ENCODE measurements at places on chromosomes 1 and 21.
A peak's percentile ranks its signal among the peaks of the same experiment; 100 is the strongest.

GRCh38 chr21:34992736-34993398 is 56.2 kb downstream of the RUNX1 start:
- DNase-seq, result no peak

DNA sequence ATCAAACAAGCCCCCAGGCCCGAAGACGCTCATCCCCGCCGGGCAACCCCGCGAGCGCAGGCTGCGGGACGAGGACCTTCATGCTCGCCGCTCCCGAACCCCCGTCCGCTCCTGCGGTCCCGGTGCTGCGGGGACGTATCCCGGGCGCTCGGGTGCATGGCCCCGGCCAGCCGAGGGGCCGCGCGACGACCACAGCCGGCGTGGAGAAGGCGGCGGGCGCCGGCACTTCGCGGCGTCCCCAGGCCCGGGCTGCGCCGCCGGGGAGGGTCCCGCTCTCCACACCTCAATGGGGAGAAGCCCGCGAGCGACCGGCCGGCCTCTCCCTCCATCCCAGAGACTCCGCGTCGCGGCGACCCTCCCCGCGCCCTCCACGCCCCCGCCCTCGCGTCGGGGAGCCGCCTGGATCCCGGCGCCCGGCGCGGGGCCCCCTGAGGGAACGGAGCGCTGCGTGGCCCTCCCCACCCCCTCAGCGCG is 401 bp downstream of the ERRFI1 start:
- DNase-seq, result no peak

GRCh38 chr1:207007352-207008033 is 25.1 kb downstream of the C1orf116 start:
- DNase-seq, result no peak

- DNase-seq, result peak; percentile 76
Measured at GRCh38 chr1:109490029-109490933, 3.6 kb upstream of the CYB561D1 start.

DNA sequence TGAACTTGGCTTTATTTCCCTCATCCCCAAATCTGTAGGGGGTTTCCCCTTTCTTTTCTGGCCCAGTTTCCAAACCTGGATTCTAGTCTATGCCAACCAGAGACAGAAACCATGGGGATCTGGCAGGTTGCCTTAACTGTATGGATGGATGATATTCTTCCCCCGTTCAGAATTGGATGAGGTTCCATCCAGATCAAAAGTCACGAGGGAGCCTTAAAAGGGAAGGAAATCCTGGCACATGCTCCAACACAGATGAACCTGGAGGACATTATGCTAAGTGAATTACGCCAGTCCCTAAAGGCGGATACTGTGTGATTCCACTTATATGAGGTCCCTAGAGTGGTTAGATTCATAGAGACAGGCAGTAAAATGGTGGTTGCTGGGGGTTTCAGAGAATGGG is 124.4 kb downstream of the HUNK start:
- no peak for DNase-seq

DNA sequence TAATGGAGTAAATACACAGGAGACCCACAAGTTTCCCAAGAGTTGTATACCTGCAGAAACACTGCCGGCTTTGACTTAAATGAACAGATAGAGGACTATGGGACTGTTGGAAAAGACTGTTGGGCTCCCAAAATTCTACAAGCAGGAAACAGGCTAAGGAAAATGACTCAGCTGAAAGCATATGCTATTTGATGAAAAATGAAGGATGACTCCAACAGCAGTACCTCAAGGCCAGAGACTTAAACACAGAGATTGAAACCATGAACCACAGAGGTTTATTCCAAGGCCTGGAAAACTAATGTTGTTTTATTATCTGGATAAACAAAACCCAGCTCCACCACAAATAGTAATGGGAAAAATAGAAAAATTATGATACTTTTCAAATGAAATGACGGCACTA is 187.7 kb downstream of the TNFSF18 start:
- no peak for DNase-seq

DNA sequence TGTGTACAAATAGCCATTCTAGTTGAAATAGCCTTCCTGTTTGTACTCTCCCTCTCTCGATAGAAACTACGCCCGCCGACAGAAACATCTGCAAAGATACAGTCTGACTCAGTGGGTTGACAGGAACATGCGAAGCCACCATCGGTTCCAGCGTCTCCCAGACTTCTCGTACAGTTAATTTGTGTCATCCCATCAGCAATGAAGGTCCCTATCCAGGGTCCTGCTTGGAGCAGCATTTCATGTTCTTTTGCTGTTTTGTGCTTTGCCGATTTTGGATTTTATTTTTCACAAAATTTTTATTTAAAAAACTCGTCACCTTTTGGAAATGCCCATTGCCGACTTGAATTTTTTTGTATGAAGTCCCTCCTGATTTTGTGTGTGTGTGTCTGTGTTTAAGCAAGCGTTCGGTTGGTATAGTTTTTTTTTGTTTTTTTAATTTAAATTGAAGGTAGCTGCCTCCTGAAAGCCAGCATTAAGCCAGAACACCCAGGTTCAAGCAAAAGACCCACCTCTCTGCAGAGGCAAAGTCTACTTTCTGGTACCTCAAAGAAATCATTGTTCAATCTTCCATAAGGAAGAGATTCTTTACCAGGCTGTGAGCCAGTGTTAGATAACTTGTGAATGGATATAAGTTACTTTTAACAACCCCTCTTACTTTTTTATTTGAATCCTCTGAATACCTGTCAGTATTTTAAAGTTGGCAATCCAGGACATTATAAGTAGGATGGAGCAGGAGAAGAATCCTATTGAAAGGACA is 14.7 kb downstream of the FNDC5 start:
- no peak for DNase-seq

DNA sequence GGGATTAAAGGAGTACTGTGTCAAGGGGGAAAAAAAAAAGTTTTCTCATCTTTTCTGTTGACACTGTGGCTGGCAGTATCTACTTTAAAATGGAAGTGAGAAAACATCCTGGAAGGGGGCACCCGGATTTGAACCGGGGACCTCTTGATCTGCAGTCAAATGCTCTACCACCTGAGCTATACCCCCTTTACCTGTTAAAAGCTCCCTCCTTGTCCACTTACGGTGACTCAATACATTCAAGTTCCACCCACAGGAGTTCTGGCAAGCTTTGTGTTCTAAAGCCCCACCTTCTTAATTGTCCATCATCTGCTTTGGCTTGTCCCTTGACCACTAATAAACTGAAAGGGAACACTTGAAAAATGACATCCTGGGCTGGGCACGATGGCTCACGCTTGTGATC is 68.2 kb downstream of the FNBP1L start:
- DNase-seq, result no peak

DNA sequence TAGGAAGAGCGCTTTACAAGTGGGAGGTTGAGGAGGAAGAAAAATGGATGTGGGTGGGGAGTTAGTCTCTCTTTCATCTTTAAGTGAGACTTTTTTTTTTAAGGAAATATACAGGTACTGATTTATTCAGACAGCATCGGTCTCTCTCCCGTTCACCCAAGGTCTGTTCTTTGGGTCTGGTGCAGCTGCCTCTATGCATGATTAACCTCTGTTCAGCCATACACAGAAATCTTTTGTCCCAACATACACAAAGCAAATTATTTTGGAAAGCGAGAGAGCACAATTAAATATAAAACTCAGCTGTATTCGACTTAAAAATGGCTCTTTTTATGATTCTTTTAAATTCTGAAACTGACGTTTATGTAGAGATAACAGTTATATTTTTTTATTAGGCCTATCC is 11.0 kb downstream of the PROX1 start:
- no peak for DNase-seq

- DNase-seq, result no peak
Measured at GRCh38 chr1:94050675-94051074, 70.3 kb downstream of the ABCA4 start.

GRCh38 chr1:204970937-204971336 is 72.1 kb upstream of the CNTN2 start:
- DNase-seq, result no peak

- DNase-seq, result no peak
Measured at GRCh38 chr1:231217056-231217455, 24.0 kb upstream of the GNPAT start.

GRCh38 chr21:18007121-18007520 is 188.0 kb upstream of the C21orf91 start:
- no peak for DNase-seq

GRCh38 chr1:225977937-225978748 is 21.0 kb downstream of the SDE2 start:
- DNase-seq, result no peak

- no peak for DNase-seq
Measured at GRCh38 chr1:214935258-214935657, 147.3 kb upstream of the KCNK2 start.
